ENCODE measurements at places on chromosomes 12 and 14. TPM values are rescaled to one million over a fixed set of nuclear protein-coding genes. Genes with fewer than 3 reads are reported as not detected.

- peak; percentile 38 for DNase-seq
These were observed 25.4 kb downstream of the BRF1 start for GRCh38 chr14:105275267-105275946.

DNA sequence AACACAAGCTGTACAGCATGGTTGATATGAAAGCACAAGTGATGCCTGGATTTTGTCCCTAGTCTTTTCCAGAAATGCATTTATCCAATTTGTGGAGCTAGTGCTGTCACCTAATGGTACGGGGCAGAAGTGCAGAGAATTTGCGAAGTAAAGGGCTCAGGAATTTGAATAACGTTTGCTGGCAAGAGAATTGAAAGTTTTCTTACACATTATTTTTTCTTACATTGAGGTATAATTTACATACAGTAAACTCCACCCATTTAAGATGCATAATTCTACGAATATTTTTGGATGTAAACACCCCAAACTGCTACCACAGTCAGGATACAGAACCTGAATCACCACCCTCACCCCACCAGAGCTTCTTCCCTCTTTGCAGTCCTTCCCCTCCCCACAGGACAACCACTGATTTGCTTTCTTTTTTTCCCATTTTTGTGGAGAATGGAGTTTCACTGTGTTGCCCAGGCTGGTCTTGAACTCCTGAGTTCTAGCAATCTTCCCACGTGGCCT is 3.5 kb downstream of the AICDA start:
- DNase-seq, result no peak

DNA sequence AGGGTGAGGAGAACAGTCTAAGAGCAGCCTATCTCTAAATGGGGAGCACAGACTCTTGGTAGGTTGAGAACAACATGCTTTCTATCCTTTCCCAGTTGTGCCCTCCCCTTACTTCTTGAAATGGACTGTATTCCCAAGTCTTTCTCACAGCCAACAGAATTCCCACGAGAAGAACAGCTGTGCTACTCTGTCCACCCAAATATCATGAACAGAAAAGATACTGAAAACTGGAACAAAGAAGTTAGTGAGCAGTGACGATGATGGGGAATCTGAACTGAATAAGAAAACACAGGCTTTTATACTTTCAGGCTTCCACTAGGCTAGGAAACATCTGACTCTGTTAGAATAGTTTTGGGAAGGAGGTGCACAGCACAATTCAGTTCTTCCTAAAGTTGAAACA is 3.4 kb downstream of the NACA start:
- DNase-seq, result no peak

GRCh38 chr14:90692826-90693225 is 123.4 kb downstream of the TTC7B start:
- no peak for DNase-seq

GRCh38 chr12:152440-152839 is 61.5 kb downstream of the SLC6A12 start:
- no peak for DNase-seq

TAPBPL gene
- total RNA-seq, result 15.2 TPM

KRT6A gene
- total RNA-seq, result 1.2 TPM

HRK gene
- 0.09 TPM for total RNA-seq
